ENCODE measurements at places on chromosomes 13 and 19.
A peak's percentile ranks its signal among the peaks of the same experiment; 100 is the strongest.

- DNase-seq: no peak
These were observed 490 bp upstream of the SIGLEC9 start for GRCh38 chr19:51124216-51124615.

- no peak for DNase-seq
These were observed 69.8 kb downstream of the OLFM4 start for GRCh38 chr13:53098455-53098854.

- no peak for DNase-seq
These were observed 13.3 kb downstream of the GNA15 start for GRCh38 chr19:3149089-3149488.

DNA sequence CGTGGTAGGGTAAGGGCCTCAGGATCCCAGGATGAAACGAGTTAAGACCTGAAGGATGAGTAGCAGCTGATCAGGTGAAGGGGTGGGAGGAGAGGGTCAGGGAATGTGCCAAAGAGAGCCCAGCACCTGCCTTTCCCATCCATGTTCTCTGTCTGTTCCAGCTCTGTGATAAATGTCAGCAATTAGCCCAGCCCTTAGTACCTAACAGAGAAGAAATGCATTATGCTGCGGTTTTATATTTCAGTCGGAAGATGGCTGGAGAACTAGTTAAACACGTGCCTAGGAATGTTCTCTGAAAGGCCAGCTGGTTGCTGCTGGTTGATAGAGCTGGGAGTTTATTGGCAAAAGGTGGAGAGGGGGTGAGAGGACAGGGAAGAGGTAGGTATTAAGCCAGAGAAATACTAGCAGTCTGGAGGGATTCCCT is 268.2 kb downstream of the SHISA2 start:
- DNase-seq: peak; percentile 72

DNA sequence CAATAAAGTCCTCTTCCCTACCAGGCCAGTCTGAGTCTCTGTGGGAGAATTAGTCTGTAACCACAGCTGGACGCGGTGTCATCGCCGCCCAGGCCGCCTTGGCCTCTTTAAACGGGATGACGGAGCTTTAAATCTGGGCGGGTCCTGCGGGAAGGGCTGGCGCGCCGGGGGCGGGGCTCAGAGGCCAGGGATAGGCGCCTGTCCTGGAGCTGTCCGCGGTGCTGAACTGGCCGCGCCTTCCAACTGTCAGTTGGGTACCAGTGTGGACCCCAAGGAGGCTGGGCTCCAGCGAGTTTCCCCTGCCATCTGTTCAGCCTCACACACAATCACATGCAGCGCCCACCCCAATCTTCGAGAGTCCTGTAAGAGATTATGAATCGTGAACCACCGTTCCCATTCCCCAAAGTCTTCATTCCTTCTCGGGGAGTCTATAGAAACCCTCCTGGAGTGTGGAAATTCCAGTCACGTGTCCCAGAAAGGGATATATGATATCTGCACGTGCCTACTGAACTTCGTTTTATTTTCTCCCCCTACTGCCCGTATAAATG is 11.5 kb downstream of the APLP1 start:
- DNase-seq: peak; percentile 69

- peak; percentile 93 for DNase-seq
These were observed 21.8 kb downstream of the ARRDC2 start for GRCh38 chr19:18029617-18030338.

GRCh38 chr19:56350416-56351045 is 35.9 kb upstream of the ZSCAN5A start:
- peak; percentile 19 for DNase-seq

DNA sequence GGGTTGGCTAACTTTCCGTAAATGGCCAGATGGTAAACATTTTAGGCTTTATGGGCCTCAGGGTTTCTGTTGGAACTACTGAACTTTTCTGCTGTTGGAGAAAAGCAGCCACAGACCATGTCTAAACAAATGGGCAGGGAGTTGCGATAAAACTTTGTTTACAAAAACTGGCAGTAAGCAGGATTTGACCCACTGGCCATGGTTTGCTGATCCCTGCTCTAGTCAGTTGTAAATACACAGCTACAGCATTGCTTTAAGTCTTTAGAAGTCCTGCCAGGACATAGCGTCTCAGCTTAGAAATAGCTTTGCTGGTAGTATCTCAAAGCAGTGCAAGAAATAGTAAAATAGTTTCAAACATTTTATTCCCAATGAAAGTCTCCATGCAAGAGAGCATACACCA is 88.4 kb downstream of the NALCN start:
- no peak for DNase-seq

GRCh38 chr19:53308339-53308811 is 25.2 kb upstream of the ZNF845 start:
- no peak for DNase-seq

DNA sequence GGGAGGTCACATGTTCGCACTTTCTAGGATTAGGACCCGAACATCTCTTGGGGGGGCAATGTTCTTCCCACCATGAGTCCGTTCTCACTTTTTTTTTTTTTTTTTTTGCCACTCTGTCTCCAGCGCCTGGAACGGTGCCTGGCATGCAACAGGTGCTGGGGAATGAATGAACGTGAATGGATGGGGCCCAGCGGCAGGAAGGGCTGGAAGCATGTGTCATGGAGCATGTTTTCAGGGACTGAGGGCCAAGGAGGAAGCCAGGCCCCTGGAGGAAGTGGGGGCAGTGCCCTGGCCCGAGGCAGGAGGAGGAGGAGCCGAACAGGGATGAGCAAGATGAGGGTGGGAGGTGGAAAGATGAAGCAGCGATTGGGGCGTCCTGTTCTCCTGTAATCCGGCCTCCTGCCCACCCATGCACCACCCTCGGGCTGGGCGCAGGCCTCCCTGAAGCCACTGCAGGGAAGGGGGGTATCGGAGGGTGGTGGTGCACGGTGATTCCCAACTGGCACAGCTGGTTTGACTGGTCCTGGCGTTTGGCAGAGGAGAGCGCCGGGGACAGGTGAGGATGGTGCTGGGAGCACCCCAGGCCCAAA is 8.8 kb upstream of the SULT2B1 start:
- peak; percentile 70 for DNase-seq

GRCh38 chr13:61913183-61913582 is 497.5 kb upstream of the PCDH20 start:
- DNase-seq: no peak

GRCh38 chr13:109162248-109163036 is 533.0 kb downstream of the MYO16 start:
- DNase-seq: peak; percentile 30

GRCh38 chr13:87622971-87623370 is 48.2 kb upstream of the SLITRK5 start:
- DNase-seq: no peak

DNA sequence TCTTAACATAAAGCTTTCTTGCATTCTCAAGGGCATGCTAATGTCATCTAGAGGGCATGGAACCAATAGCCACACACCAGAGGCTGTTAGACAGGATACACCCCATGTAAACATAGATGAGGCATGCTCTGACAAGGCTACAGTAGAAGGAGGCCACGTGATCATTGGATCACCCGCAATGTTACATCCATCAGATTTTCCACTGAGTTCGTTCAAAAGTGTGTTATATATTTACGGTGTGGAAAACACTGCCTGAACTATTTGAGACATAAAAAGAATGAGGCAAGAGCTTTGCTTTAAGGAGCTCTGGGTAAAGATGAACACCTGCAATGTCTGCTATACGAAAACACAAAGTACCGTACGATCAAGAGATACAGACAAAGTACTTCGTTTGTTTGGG is 817.5 kb upstream of the SLC10A2 start:
- no peak for DNase-seq

DNA sequence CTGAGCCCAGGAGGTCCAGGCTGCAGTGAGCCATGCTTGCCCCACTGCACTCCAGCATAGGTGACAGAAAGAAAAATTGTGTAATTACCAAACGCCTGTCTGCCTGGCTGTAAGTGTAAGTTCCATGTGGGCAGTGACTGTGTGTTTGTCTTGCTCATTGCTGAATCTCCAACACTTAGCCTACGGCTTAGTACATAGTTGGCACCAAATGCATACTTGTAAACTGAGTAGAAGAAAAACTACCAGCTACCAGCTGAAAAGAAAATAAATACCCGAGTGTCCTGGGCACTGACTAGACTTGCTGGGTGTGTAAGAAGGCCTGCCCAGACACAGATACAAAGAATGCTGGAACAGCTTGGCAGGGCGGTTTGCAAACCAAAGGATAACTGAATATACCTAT is 2.7 kb upstream of the CEBPG start:
- no peak for DNase-seq

- no peak for DNase-seq
These were observed 539 bp upstream of the ZNF667 start for GRCh38 chr19:56477429-56478338.

DNA sequence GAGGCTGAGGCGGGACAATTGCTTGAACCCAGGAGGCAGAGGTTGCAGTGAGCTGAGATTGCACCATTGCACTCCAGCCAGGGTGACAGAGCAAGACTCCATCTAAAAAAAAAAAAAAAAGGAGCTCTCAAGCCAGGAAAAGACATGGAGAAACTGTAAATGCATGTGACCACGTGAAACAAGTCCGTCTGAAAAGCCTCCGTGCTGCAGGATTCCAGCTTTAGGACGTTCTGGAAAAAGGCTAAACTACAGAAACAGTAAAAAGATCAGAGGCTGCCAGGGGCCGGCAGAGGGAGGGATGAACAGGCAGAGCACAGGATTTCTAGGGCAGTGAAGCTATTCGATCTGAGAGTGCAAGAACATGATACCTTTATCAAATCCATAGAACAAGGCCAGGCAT is 40.7 kb upstream of the NDUFS7 start:
- no peak for DNase-seq

GRCh38 chr19:33496038-33496895 is 25.3 kb downstream of the PEPD start:
- DNase-seq: no peak

- DNase-seq: no peak
These were observed 17.1 kb downstream of the GAS6 start for GRCh38 chr13:113846636-113847318.

DNA sequence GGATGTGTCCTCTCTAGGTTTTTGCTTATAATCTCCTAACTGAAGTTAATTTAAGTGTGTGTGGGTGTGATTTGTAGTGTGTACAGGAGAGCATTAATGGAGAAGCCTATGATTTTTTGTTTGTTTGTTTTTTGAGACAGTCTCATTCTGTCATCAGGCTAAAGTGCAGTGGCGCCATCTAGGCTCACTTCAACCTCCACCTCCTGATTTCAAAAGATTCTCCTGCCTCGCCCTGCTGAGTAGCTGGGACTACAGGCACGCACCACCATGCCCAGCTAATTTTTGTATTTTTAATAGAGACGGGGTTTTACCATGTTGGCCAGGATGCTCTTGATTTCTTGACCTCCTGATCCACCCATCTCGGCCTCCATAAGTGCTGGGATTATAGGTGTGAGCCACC is 20.6 kb downstream of the ZNF701 start:
- DNase-seq: no peak

- DNase-seq: no peak
These were observed 6.3 kb upstream of the IGSF23 start for GRCh38 chr19:44607049-44607448.

DNA sequence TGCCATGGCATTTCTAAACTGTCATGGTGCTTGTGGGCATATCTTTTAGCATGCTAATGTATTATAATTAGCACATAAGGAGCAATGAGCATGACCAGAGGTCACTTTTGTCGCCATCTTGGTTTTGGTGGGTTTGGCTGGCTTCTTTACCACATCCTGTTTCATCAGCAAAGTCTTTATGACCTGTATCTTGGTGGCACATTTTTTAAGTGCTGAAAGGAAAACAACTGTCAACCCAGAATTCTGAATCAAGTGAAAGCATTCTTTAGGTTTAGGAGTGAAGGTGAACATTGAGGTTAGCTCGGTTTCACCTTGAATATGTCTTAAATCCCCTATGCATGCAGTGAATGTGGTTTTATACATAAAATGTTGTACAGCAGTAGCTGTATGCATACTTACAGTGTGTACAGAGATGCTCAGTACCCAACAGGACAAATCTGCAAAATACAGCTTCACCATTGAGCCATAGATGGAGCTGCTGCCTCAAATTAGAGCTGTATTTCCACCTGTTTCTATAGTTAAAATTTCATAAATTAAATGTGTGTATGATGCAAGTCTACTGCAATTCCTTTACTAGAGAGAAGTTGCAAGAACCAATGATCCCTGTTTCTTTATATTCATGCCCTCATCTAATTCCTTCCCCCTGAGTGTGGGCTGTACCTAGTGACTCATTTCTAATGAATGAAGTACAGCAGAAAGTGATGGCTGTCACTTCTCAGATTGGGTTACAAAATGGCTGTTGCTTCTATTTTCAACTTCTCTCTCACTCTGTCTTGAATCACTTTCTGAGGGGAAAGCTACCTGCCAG is 25.2 kb upstream of the IGSF23 start:
- DNase-seq: no peak

- no peak for DNase-seq
These were observed 23.0 kb upstream of the TFDP1 start for GRCh38 chr13:113561417-113562084.

- no peak for DNase-seq
These were observed 165.3 kb downstream of the IER2 start for GRCh38 chr19:13315495-13315894.

DNA sequence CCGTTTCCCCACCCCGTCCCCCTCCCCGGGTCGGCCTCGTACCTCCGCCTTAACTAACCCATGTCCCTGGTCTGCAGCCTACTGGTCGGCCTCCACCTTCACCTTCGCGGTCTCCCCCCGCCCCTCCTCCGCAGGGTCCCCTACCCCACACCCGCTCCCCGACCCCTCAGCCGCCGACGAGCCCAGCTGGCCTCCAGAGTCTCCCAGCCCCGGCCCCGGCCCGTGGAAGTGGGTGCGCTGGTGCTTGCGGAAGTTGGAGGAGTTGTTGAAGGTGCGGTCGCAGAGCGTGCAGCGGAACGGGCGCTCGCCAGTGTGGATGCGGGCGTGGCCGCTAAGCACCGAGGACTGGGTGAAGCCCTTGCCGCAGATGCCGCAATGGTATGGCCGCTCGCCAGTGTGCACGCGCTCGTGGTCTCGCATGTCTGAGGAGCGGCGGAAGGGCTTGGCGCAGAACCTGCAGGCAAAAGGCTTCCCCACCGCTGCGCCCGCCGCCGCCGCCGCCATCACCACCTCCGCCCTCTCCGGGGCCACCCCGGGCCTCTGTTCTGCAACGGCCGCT is 2.6 kb downstream of the ZNF784 start:
- DNase-seq: no peak

- no peak for DNase-seq
These were observed 10.5 kb downstream of the PMIS2 start for GRCh38 chr19:35596366-35596999.

DNA sequence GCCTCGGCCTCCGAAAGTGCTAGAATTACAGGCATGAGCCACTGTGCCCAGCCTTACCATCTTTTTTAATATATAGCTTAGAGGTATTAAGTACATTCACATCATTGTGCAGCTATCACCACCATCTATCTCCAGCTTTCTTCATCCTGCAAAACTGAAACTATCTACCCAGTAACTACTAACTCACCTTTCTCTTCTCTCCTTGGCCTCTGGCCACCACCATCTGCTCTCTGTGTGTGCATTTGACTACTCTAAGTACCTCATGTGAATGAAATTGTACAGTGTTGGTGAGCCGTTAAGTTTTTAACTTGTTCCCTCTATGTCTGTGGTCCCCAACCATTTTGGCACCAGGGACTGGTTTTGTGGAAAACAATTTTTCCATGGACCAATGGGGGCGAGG is 56.1 kb downstream of the CDK8 start:
- no peak for DNase-seq
